Natural killer cell treated with Interleukin-12 subunit alpha and Interleukin-12 subunit beta and Interleukin-15 and Interleukin-18, amount 100 ng/mL, for 72 hours (primary cell): ENCODE measurements at places on chromosomes 7 and 10.

- no peak for DNase-seq
These were observed 155.5 kb downstream of the ZNF248 start for GRCh38 chr10:37701781-37702493.

DNA sequence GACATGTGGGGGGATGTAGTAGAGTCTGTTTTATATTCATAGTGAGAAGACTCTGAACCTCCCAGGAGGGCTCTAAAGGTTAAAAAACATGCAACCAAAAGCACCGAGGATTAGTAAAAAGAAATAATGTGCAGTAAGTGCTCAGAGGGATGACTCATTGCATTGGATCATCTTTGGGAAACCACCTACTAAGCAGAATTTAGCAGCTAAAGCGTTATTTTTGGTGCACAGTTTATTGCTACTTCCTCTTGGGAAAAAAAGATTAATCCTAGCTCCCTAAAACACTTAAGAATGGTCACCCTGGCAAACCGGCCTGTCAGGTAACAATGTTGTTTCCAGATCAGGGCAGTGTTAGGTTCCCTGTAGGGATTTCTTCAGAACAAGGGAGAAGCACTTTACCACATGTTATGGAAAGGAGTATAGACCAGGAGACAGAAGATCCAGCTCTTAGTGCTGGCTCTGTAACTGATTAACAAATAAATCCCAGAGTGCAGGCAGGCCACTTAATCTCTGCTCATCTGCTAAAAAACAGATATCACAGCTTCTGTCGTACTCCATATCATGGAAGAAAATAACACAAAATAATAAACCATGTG, 44.8 kb upstream of the FAM133B start:
- DNase-seq, result peak; percentile 64

DNA sequence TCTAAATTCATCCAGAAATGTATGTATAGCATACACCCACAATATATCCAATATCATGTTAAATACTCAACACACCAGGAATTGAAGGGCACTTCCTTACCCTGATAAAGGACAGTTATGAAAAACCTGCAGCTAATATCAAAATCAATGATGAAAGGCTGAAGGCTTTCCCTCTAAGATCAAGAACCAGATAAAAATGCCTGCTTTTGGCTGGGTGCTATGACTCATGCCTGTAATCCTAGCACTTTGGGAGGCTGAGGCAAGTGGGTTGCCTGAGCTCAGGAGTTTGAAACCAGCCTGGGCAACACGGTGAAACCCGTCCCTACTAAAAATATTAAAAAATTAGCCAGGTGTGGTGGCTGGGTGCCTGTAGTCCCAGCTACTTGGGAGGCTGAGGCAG, 21.6 kb upstream of the UPP1 start:
- DNase-seq, result no peak

DNA sequence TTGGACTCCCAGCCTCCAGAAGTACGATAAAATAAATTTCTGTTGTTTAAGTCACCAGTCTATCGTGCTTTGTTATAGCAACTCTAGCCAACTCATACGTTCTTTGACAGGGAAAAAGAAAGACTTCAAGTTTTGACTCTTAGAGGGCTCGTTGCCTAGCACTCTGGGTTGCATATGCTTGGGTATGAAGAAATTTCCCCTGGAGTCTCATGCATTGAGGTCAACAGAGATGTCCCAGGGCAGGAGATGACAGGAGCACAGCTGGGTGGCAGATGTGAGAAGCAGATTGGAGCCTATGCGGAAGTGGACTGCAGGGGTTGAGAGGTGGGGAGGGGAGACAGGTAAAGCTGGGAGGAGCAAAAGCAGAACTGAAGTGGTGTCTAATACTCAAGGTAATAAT, 63.3 kb upstream of the JAZF1 start:
- no peak for DNase-seq

DNA sequence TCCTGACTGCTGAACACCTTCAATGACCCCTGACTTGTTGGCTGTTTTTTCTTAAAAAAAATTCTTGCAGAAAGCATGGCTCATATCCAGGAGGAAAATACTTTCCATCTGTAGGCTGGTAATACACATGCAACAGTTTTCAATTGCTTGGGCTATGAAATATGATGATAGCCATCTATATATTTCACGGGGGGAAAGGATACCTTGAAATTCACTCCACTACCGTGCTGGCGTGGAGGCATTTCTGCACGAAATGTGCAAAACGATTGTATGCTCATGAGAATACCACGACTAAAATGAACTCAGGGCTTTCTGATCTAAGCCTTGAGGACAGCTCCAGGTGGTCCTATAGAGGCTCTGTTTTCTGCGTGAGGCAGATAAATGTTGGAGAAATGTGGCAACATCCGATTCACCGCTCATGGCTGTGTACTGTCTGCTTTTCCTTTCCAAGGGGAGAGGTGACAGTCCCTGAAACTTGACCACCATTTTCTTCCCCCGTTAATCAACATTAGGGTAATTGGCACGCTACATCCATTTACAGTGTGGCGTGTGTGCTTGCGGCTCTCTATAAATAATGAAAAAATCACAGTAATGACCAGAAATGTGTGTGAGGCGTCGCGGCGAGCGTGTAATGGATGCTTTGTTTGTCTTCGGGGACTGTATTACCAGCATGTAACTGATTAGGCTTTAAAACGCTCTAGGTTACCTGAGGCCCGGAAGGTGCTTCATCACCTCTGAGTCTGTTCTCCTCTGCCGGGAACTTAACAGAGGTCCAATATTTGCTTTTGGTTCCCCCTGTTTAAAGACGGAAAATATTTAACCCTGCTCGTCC, 12.8 kb upstream of the CARD11 start:
- DNase-seq, result no peak
